NCI-H460 (cell line): ENCODE measurements at places on chromosomes 6 and 20. TPM values are rescaled to one million over a fixed set of nuclear protein-coding genes. Genes with fewer than 3 reads are reported as not detected.

The TBC1D32 gene
- total RNA-seq, result 5.1 and 6.2 TPM in 2 replicates

The TMC2 gene
- not detected in 2 replicates for total RNA-seq

The EFCAB8 gene
- total RNA-seq, result not detected in 2 replicates

The MUC22 gene
- not detected in 2 replicates for total RNA-seq
